ENCODE measurements at places on chromosomes 1 and 21.

GRCh38 chr1:214300149-214300780 is 19.3 kb downstream of the SMYD2 start:
- DNase-seq: no peak

GRCh38 chr1:75472971-75473603 is 137.8 kb downstream of the SLC44A5 start:
- no peak for DNase-seq

DNA sequence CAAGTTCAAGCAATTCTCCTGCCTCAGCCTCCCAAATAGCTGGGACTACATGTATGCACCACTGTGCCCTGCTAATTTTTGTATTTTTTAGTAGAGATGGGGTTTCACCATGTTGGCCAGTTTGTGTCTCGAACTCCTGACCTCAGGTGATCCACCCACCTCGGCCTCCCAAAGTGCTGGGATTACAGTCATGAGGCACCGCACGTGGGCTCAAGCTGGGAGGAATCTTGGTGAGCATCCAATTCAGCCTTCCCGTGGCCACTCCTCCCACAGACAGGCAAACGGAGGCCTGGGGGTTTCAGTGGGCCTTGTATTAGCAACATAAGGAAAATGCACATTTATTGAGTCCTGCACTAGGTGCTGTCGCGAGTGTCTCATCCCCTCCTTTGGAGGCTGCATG is 24.5 kb upstream of the VWA5B1 start:
- no peak for DNase-seq

DNA sequence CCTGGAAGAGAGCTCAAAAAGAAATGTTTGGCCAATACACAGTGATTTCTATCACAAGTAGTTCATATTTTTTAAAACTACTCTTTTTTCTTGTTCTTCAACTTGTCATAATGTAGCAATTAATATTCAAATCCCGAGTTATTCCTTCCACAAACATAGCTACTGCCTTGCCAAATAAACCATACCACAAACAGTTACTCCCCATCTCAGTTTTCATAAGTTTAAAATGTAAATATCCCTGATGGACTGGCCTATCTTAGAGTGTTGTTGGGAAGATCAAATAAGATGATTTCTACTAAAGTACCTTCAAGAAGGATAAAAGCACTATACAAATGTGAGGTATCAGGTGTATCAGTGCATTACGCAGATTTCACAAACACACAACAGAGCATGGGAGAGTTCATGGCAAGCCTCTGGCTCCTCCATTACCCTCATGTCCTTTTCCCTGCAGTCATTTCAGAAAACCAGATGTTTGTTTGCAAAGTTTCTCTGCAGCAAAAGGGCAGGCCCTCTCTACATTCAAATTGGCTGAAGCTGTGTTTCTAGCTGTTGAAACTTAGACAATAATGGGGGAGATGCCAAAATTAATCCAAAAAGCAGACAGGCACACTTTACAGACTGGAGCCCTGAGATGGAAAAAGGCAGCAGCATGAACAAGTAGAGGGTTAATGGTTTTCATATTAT is 16.1 kb downstream of the WLS start:
- no peak for DNase-seq

- DNase-seq: no peak
These were observed 21.6 kb upstream of the PLEKHM2 start for GRCh38 chr1:15662477-15662876.

DNA sequence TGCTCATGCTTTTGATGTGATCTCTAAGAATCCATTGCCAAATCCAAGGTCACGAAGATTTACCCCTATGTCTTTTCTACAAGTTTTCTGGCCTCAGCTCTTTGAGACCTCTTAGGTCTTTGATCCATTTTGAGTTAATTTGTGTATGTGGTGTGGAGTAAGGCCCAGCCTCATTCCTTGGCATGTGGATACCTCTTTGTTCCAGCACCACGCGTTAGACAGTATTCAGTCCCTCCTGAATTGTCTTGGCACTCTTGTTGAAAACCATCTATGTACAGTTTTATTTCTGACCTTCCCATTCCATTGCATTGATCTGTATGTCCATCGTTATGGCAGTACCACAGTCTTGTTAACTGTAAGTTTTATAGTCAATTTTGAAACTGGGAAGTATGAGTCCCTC is 8.0 kb upstream of the FTCD start:
- no peak for DNase-seq

DNA sequence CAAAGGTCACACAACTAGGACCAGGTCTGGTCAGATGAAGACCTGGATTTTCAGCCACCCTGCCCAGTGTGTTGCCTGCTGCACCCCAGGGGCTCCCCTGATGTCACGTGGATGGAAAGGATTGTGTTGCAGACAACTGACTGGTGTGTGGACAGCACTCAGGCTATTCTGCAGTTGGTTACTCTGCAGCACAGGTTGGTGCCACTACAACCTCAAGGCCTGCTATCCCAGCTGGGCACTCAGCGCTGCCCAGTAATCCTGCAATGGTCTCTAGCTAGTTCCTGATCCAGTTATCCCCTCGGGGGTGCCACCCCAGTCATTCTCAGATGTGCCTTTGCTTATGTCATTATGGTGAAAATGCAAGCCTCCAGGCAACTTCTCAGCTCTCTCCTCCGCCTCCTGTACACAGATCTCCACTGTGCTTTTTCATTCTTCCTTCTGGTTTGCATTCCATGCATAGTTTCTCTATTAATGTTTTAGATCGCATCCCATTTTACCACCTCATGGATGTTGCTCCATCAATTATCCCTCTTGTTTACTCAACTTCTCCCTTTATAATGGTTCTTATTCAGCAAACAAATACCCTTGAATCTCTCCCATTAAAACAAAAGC is 503.2 kb upstream of the CAMK1G start:
- no peak for DNase-seq

- DNase-seq: peak; percentile 94
These were observed 10.5 kb upstream of the CNTN2 start for GRCh38 chr1:205032508-205032907.

DNA sequence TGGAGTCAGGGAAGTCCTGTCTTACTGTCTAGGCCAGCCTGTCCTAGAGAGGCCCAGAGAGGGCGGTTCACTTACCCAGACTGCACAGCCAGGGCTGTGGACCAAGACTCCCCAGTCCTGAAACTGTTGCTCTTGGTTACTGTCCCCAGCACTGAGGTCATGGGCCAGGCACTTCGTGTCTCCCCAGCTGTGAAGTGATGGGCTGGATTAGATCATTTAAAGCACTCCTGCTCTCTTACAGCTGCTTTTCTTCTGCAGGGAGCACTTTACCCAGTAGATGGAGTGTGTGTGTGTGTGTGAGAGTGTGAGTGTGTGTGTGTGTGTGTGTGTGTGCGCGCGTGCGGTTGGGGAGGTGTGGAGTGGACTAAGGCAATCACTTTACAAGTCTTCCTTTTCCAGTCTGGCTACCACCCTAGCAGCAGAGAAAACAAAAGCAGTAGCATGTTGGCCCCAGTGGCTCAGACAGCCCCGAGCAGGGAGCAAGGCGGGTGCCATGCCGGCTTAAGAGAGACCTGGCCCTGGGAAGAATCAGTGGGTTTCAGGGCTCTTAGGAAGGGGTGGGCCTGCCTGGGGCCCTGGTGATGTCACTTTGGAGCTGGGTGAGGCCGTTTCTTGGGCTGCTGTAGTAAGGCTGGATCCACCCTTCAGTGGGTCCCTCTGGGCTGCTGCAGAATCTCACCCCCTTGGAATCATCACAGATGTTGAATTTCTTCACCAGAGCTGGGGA is 2.4 kb downstream of the SPSB1 start:
- no peak for DNase-seq
